ENCODE measurements at places on chromosomes 7 and 10. TPM values are rescaled to one million over a fixed set of nuclear protein-coding genes. Genes with fewer than 3 reads are reported as not detected.

HOXA7 gene
- not detected for total RNA-seq

OGDHL gene
- total RNA-seq: not detected

EN2 gene
- not detected for total RNA-seq

GJD4 gene
- total RNA-seq: not detected

PRR15 gene
- total RNA-seq: not detected

ATRNL1 gene
- total RNA-seq: not detected

GARIN1A gene
- 1.1 TPM for total RNA-seq

PLXNA4 gene
- total RNA-seq: 15.3 TPM

LRRD1 gene
- not detected for total RNA-seq

CD36 gene
- 7.0 TPM for total RNA-seq

COX19 gene
- 33.6 TPM for total RNA-seq

PRSS58 gene
- not detected for total RNA-seq

ZCCHC24 gene
- total RNA-seq: 3.6 TPM

BUB3 gene
- 125 TPM for total RNA-seq

MNX1 gene
- not detected for total RNA-seq

TAS2R41 gene
- total RNA-seq: not detected

PRLHR gene
- not detected for total RNA-seq

GAD2 gene
- not detected for total RNA-seq

OR2A12 gene
- not detected for total RNA-seq

PRKG1 gene
- 0.35 TPM for total RNA-seq

BICC1 gene
- total RNA-seq: not detected

SPOCK2 gene
- total RNA-seq: 293 TPM

DNAJC1 gene
- total RNA-seq: 63.7 TPM

SFR1 gene
- total RNA-seq: 9.1 TPM

GRM3 gene
- total RNA-seq: not detected

SPRN gene
- total RNA-seq: not detected

PNLIP gene
- not detected for total RNA-seq
